ENCODE measurements at places on chromosomes 1 and 21.

GRCh38 chr1:155044365-155044764, 6.8 kb upstream of the ADAM15 start:
- no peak for DNase-seq

- no peak for DNase-seq
Observed at GRCh38 chr1:53681351-53681976, 57.5 kb downstream of the GLIS1 start.

DNA sequence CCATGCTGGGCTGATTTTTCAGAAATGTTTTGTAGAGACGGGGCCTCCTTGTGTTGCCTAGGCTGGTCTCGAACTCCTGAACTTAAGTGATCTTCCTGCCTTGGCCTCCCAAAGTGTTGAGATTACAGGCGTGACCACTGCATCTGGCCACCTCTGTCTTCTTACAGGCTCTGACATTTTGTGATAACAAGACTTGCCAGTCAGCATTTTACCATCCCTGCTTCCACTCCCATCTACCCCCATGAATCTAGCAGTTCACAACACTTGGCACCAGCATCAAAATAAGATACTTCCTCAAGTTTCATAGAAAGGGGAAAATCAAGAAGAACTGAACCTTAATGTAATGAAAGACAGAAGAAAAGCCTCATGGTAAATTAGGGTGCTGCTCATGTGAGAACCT, 32.4 kb downstream of the SLC35F3 start:
- DNase-seq, result no peak

DNA sequence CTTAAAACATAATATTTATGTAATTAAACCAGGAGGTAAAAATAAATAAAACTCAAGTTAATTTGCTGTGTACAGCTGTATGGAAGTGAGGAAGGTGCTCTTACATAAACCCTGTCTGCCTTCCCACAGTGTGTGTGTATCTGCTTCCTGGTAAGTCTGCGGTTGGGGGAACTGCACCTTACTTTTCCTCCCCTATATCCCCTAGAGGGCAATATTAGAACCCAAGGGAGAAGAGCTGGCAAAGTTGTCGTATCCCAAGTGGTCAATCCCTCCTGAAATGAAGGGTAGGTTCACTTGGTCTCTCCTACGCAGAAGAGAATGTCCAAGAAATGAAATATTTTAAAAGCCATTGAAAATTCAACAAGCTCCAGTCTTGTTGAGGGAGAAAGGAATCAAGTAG, 17.8 kb upstream of the JAK1 start:
- DNase-seq, result no peak

DNA sequence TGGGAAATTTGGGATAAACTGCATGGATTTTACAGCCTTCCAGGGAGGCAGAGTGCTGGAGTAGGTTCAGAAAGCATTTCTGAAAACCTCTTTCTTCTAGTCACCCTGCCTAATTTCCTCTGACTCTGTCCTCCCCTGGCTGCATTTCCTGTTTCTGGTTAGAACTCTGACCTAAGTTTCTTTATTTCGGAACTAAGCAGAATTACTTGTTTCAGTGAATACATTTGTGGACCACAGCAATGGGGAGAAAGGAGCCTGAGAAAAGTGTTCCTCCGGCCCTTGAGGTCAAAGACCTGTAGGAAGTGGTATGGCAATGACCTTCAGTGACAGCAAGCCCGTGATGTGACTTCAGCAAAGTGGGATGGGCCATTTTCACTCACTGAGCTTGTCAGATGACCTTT, 173.4 kb upstream of the RUNX1 start:
- no peak for DNase-seq

DNA sequence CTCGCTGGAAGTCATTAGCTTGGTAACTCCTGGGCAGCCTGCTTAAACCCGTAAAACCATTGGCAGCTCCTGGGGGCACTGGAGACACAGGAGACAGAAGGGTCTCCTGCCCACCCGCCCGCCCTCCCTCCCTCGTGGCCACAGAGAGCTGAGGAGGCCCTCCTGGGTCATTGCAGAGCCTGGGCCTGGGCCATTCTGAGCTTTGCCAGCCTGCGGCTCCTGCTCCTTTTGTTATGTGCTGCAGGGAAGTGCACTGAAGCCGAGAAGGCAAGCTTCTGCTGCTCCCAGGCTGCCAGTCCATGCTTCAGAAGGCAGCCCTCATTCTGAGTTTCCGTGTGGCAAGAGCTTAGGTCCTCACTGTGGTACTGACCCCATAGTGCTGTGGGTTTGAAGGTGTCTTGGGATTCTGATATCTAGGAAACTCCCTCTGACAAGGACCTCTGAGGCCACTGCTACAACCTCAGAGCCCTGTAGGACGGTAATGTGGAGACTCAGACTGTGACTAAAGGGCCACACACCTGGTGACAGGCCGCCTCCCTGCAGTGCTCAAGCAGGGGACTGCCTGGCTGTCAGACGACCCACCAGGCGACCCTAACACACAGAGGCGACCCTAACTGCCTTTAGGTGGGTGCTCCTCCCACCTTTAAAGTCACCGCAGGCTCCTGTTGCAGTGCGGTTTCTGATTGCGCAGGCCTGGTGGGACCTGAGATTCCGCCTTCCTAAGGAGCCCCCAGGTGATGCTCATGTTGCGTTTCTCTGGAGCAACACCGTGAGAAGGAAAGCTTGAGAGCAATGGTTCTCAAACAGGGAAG, 118.7 kb downstream of the IER5 start:
- DNase-seq, result no peak

DNA sequence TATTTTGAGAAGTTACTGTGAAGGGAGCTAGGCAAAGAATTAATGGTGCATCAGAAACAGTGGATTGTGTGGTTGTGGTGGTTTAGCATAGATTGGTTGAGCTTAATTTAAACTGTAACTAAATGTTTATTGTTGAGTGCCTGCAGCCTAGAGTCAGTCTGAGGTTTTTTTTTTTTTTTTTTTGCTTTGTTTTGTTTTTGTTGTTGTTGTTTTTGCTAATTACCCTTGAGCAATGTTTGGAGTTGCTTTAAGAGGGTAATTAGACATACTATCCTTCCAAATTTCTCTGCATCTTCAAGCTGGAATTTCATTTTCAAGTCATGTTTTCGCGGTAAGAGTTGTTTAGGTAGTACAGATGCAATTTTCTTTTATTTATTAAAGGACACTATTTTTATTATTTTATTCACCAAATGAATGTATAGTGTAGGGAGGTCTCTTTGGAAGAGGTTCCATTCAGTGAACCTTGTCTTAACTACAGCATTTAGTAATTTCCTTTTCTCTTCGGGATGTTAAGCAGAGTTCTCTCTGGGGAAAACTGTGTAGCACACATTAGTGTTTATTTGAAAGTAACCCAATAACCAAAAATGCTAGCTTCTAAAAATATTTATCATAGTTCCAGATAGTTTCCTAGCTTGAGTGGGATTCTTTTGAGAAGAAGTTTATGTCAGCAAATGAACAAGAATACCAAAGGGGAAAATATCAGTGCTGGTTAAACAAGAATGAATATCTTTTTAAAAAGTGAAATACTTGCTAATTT, 82.3 kb downstream of the CLIC4 start:
- no peak for DNase-seq

DNA sequence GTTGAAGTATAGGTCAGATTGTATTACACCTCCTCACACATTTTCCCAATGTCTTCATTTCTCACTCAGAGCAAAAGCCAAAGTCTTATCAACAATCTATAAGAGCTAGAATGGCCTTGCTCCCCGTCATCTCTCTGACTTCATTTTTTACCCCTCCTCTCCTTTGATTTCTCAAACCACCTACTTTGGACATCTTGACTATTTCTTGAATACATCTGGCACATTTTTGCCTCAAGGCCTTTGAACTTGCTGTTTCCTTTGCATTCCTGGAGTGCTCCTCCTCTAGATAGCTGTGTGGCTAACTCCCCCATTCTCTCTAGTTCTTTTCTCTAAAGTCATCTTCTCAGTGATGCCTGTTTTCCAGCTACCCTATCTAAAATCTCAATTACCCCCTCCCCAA, 7.2 kb upstream of the XCL2 start:
- DNase-seq, result peak; percentile 14

DNA sequence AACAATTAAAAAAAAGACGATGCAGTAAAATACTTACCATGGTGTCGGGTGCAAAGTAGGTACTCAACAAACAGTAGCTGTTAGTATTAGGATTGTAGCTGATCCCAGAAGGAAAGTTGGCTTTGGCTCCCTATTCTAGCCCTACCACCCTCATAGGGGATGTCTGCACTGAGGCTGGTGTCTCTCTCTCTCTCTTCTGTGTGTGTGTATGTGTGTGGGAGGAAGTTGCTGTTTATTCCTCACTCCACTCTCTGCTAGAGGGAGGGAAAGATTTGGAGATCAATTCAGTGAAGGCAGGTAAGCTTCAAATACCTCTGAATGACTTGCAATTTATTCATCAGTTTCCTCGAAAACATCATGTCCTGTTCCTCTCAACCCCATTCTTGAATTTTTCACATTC, 124.4 kb downstream of the PTPRU start:
- DNase-seq, result no peak

DNA sequence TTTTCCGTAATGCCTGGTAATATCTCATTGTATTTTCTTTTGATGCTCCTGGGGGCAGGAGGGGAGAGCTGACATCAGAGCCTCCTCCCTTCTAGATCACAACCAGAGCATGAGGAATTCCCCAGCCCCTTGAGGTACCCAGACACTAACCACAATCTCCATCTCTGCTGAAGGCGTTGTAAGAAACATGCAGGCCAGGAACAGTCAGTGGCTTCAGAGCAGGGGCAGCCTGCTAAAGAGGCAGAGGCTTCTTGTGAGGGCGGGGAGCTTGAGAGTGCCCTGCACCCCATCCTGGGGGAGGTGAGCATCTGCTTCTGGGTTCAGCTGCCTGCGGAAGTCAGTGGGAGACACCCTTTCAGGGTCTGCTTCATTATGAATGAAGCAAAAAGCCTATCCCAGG, 19.0 kb downstream of the MAPKAPK2 start:
- no peak for DNase-seq

- no peak for DNase-seq
Observed at GRCh38 chr21:44910229-44911067, 10.3 kb downstream of the ITGB2 start.

GRCh38 chr1:244002721-244003120, 48.4 kb upstream of the ZBTB18 start:
- DNase-seq, result no peak

DNA sequence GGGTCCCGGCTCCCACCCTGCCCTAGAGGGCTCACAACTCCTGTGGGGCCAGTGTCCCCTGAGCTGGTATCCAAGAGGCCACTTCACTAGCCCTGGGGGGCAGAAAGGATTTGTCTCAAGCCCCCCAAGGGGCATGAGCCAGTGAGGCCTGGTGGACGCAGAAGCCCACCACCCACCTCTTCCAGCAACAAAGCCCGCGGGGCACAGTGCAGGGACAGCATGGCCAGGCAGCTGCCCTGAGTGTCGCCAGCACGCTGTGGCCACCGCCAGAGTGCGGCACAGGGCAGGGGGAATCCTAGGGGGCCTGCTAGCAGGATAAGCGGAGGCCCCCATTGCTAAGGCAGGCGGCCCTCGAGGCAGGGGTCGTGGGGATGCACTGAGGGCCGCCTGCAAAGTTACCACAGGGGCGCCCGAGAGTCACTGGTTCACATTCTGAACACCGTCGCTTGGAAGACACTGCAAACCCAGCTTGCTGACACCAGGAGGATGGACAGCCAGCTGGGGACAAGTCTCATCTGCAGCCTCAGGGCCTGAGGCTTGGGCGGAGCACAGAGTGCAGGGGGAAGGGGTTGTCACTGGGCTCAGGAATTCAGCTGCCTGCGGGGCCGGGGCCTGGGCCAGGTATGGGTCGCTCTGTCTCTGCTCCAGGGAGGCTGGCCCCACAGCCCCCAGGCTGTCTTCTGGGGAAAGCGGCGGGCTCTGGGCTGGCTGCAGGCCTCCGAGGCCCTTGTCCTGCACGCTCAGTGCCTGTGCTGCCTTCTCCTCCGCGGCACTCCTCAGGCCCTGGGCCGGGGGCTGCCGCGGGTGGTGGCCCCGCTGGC, 26.8 kb downstream of the SLC19A1 start:
- no peak for DNase-seq

DNA sequence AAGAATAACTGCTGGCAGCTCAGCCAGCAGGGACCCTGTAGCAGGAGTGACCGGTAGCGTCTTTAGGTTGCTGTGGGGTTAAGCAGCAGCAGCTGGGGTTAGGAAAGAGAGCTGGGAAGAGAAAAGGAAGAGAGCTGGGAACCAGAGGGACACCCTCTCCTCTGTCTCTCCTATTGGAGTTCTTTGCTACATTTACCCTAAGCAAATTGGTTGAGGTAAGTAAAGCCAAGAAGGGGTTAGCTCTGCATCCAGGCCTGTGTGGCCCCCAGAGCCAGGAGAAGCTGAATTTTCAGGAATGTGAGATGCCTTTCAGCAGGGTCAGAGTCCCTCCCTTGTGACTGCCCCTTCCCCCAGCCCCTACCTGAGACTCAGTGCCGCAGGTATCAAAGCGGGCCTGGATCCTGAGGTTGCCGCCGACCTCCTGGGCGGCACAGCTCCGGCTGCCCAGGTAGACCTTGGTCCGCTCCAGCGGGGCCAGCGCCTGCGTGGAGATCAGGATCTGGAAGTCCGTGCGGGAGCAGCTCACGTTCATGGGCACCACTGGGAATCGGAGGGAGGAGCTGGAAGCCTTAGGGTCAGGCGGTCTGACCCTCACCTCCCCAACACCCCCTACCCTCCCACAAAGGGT, 16.4 kb downstream of the CDCP2 start:
- no peak for DNase-seq

DNA sequence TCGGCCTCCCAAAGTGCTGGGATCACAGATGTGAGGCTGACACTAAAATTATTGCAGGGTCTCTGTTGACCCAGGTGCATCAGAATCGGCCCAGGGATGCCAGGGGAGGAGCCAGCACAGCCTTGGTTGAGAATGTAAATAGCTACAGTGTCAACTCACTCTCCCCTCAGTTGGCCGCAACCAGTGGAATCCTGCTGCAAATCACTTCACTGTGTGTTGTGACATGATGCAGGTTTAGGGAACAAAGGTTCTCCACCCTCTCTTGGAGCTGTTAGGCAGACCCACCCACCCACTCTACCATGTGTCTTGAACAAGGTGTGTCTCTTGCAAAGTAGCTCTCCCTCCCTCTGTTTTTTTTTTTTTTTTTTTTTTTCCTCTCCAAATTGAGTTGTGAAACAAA, 60.5 kb upstream of the SOD1 start:
- DNase-seq, result no peak

- DNase-seq, result no peak
Observed at GRCh38 chr1:80919426-80919825, 881.3 kb upstream of the ADGRL2 start.

GRCh38 chr1:229385853-229386456, 43.1 kb upstream of the CCSAP start:
- DNase-seq, result no peak

DNA sequence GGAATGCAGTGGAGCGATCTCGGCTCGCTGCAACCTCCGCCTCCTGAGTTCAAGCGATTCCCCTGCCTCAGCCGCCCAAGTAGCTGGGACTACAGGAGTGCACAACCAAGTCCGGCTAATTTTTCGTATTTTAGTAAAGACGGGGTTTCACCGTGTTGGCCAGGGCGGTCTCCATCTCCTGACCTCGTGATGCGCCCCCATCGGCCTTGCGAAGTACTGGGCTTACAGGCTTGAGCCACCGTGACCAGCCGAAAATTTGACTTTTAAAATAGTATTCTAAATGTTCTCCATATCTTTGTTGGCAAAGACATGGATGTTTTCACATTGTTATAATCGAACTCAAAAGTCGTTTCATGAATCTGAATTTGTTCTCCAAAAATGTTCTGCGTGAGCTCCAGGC, 36.7 kb upstream of the SMYD2 start:
- DNase-seq, result no peak

GRCh38 chr1:222373216-222373615, 174.7 kb downstream of the HHIPL2 start:
- DNase-seq, result no peak

GRCh38 chr1:151156515-151156819, at the start of gene TNFAIP8L2:
TNFAIP8L2 (plus strand) TSS chr1:151156649; CDS start chr1:151158698, 2,049 bp downstream.
- no peak for DNase-seq

Measured in fibroblast of the aortic adventitia (primary cell).